ENCODE measurements at places on chromosomes 6 and 20.

GRCh38 chr6:10140136-10140535 is 274.7 kb downstream of the TFAP2A start:
- DNase-seq: no peak

- no peak for DNase-seq
Measured at GRCh38 chr6:124973780-124974179, 11.5 kb downstream of the RNF217 start.

DNA sequence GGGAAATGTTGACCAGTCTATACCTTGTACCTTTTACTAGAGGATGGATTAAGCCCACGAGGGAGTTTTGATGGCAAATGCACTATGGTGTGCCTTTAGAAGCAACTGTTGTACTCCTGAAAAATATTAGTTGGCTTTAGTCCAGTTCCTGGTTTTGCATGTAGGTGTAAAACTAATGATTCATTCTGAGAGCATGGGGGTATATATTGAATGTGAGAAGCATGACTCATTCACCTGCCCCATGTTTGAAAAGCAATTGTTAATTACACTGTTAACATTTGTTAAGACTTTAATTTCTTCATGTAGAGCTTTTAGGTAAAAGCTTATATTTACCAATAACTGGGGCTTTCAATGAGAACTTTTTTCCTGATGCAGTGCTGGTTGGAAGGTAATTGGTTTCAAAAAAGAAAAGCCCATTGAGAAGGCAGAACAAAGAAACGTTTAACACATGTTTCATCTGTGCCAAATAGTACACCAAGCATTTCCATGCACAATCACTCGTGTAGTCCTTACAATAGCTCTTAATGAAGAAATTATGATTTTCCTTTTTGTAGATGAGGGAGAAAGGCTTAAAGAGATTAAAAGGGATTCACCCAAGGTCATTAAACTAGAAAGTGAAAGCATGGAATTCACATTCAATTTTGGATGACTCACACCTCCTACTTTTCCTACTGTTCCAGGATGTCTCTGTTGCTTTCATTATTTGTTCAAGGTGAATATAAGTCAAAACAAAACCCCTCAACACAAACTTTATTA is 134.1 kb downstream of the CCDC170 start:
- no peak for DNase-seq

DNA sequence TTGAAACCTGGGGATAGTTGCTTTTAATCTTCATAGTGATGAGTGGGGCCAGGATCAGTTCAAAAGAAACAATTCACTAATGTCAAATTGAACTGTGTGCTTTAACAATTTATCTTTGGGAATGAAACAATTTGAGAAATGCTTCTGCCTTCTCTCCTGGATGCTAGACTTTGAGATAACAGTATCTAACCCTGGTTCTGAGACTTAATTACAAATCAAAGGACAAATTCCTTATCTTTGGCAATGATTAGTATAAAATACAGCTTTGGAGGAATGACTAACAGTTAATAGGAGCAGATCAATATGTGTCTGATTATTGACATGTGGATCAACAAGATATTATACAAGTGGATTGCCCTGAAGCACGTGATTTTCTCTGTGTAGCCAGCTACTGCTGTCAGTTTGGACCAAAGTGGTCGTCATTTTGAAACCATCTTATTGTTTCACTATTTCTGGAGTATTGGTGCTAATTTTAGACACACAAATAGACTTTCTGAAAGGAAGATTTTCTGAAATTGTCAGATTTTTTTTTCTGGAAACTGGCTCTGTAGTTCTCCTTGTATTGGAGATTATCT is 6.2 kb upstream of the FLRT3 start:
- DNase-seq: no peak

DNA sequence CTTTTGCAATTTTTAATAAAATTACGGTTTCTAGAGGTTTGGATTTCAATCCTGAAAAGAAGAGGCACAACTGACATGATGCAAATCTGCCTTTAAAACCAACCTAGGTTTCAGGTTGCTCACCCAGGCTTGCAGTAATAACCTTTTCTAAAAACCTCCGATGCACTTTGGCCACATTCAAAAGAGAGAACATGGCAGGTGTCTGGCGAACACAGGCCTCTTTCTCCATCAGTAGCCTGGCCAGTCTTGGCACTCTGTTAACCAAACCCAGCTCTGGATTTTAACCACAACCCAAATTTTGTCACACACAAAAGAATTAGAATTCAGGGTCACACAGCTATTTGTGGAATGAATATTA is 55.8 kb upstream of the MAFB start:
- no peak for DNase-seq

GRCh38 chr20:50398064-50398463 is 112.1 kb upstream of the PTPN1 start:
- no peak for DNase-seq

DNA sequence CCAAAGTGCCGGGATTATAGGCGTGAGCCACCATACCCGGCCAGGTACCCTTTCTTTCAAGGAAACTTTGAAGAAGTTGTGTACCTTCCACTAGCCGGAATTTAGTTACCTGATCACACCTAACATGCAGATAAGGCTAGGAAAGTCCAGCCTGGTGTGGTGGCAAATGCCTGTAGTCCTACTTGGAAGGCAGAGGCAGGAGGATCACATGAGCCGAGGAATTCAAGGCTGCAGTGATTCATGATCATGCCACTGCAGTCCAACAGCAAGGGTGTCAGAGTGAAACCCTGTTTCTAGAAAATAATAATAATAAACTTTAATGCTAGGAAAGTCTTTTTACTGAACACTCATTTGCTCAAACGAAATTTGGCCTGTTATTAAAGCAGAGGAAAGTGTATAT is 21.0 kb downstream of the NFYA start:
- DNase-seq: no peak

GRCh38 chr6:44224029-44224964 is 902 bp downstream of the SLC29A1 start:
- no peak for DNase-seq

DNA sequence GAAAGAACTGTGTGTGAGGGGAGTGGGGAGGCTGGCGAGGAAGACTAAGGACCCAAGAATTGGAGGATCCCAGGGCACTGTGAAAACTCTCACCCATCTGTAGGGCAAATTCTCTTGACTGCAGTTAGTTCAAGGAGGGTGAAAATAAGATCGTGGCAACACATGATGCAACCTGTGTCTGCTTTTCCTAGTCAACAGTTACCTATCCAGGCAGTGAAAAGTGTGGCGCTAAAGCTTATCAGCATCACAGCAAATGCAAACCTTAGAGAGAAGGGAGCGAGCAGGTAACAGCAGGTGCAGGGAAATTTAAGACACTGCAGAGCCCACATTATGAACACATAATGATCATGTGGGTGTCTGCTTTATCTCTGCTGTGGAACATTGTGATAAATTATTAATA is 97.7 kb upstream of the SGK1 start:
- DNase-seq: no peak

All from T-helper 2 cell treated with Interferon-gamma antibody and Interleukin-4, amounts not matched to agents 5 μg/mL and 100 μg/mL, for 36 hours (primary cell).